ENCODE measurements at places on chromosomes 11 and 22. TPM values are rescaled to one million over a fixed set of nuclear protein-coding genes. Genes with fewer than 3 reads are reported as not detected.
A peak's percentile ranks its signal among the peaks of the same experiment; 100 is the strongest.

DNA sequence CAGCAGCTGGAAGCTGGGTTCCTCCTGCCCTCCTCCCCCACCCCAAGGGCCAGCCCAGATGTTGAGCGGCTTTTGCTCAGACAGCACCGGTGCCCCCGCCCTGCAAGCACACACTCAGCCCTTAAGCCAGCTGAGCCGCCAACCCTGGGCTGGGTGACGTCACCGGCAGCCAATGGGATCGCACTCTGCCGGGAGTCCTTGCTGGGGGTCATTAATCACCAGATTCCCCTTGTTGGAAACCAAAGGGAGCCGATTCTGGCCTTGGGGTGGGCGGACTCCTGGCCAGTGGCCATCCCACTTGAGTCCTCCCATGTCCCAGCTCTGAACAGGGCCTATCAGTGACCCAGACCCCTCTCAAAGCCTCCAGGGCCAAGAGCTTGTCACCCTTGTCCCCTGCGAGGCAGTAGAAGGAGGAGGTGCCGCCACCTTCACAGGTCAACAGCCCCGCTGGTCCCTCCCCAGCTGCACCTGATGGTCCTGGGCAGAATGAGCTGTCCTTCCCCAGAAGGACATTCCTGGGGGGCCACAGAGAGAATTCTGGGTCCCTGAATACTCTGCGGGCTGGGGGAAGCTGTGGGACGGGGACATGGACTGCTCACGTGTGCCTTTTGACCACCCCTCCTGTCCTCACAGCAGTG lies 7.4 kb downstream of the DUSP8 start:
- DNase-seq, result no peak

DNA sequence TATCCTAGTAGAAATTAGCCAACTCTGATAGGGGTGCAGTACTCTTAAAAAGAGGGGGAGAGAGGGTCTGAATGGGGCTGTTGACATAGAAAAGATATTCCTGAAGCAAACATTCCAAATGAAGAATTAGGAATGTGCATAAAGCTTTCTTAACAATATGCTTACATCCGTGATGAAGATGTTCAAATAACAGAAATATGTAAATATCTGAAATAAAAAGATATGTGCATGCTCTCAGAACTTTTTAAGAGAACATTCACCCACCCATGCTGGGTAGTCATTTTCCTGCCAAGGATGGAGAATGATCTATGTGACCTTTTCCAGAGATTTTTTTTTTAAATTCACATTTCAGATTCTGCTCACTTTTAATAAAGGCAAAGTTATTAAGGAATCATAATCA lies 80.6 kb downstream of the GRIA4 start:
- DNase-seq, result no peak

DNA sequence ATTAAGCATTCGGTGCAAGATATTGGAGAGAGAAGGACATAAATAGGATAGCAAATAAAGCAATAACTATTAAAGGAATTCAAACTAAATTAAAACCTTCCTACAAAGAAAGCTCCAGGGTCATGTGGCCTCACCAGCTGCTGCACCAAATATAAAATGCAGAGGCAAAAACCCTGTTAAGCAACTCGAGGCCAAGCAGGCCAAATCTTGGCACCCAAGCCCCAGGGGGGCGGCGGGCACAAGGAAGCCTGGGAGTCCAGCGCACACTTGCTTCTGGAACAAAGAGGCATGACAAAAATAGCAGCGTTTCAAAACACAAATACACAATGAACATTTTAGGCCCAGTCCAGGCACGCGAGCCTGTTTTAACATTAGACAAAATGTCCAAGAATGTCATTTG lies 20.8 kb downstream of the KRTAP5-6 start:
- DNase-seq, result peak; percentile 43

- DNase-seq, result no peak
These were observed 11.4 kb downstream of the TUBA8 start for GRCh38 chr22:18121954-18122554.

The CHADL gene
- total RNA-seq, result 8.9 TPM

The MS4A12 gene
- not detected for total RNA-seq

The CST6 gene
- 1.1 TPM for total RNA-seq

Measured in ureter (tissue), 1 donor.